ENCODE measurements at places on chromosomes 11 and 22. TPM values are rescaled to one million over a fixed set of nuclear protein-coding genes. Genes with fewer than 3 reads are reported as not detected.

Gene USP28
- polyA plus RNA-seq: 14.6 TPM

Gene TRIM51
- polyA plus RNA-seq: not detected

Gene SCUBE2
- not detected for polyA plus RNA-seq

Gene SLC25A18
- polyA plus RNA-seq: 0.08 TPM

Gene OR8G1
- not detected for polyA plus RNA-seq

Gene KRTAP5-2
- not detected for polyA plus RNA-seq

Gene MAPK8IP1
- not detected for polyA plus RNA-seq

Gene LGR4
- polyA plus RNA-seq: 0.07 TPM
